ENCODE measurements at places on chromosomes 12 and 14.
A peak's percentile ranks its signal among the peaks of the same experiment; 100 is the strongest.

GRCh38 chr12:1350934-1351240, 243.5 kb downstream of the FBXL14 start:
- no peaks in the 10 kb centered on the region for H3K27me3 ChIP-seq
- no peak overlapping the region for H3K27ac ChIP-seq
- DNase-seq = no peak
- H3K4me1 ChIP-seq = no peaks in the 10 kb centered on the region
- no peak overlapping the region for H3K4me3 ChIP-seq

GRCh38 chr12:56338308-56339157, at the start of gene IL23A:
Gene IL23A (plus strand): TSS chr12:56338884. CDS start chr12:56339045, 161 bp downstream.
- no peak within 1 kb of the TSS for H3K4me3 ChIP-seq

DNA sequence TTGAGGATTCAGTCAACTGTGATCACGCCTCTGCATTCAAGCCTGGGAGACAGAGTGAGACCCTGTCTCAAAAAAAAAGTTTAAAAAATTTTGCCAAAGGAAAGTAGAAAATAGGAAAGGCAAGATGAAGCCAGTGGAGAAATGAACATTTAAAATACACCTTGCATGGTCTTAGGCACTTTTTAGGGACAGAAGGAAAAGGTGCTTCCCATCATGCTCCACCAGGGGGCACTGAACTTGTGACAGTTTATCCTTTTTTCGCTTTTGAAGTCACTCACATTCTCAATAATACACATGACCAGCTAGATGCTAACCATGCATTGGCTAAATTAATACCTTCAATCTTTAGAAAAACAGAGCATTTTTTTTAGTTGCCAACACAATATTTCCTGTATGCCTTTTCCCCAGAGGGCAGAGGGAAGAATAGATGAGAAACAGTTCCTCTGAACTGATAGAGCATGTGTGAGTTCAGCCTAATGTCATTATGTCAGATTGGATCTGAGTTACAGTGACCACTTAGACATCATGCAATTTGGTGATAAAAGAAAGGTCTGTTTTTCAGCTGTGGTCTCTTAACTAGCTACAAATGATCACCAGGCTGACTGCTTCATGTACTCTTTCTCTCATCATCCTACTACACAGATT, 221.8 kb upstream of the SSTR1 start:
- DNase-seq = peak; percentile 57
- no peaks in the 10 kb centered on the region for H3K36me3 ChIP-seq
- no peak overlapping the region for H3K4me3 ChIP-seq

DNA sequence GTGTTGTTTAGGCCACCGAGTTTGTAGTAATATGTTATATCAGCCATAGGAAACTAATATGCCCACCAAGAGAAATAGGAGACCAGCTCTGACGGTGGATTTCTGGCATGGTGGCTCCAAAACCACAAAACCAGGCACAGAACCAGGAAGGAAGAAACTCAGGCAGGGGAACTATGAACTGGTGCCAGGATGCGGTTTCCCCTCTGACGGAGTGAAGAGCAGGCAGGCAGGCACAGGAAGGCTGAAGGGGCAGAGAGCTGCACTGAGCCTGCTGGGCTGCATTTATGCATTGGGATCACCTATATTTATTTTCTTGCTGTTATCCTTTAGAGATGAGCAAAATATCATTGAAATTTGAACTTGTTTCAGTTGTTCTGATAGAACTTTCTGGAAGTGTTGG, 479.4 kb downstream of the VRK1 start:
- H3K4me3 ChIP-seq = no peak overlapping the region
- H3K27me3 ChIP-seq = no peaks in the 10 kb centered on the region
- no peak overlapping the region for H3K27ac ChIP-seq
- DNase-seq = no peak
- no peaks in the 10 kb centered on the region for H3K36me3 ChIP-seq
- no peaks in the 10 kb centered on the region for H3K4me1 ChIP-seq

DNA sequence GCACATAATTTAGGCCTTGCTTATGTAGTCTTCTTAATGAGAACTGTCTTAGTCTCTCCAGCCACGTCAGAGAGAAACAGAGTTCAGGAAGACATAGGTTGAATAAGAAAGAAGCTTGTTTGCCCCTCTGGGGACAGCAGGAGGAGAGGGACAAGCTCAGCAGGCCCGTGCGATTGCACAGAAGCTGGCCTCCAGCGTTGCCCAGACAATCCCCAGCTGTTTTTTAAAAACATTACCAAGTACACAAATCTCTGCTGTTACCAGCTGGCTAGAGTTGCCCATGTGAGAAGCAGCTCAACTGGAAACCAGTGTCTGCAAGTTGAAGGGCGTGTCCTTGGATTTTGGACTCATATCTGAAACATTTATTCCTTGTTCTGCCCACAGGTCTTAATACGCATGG, 232.6 kb downstream of the EFCAB11 start:
- no peak overlapping the region for H3K4me3 ChIP-seq
- H3K36me3 ChIP-seq = no peaks in the 10 kb centered on the region
- no peak for DNase-seq
- no peaks in the 10 kb centered on the region for H3K27me3 ChIP-seq

DNA sequence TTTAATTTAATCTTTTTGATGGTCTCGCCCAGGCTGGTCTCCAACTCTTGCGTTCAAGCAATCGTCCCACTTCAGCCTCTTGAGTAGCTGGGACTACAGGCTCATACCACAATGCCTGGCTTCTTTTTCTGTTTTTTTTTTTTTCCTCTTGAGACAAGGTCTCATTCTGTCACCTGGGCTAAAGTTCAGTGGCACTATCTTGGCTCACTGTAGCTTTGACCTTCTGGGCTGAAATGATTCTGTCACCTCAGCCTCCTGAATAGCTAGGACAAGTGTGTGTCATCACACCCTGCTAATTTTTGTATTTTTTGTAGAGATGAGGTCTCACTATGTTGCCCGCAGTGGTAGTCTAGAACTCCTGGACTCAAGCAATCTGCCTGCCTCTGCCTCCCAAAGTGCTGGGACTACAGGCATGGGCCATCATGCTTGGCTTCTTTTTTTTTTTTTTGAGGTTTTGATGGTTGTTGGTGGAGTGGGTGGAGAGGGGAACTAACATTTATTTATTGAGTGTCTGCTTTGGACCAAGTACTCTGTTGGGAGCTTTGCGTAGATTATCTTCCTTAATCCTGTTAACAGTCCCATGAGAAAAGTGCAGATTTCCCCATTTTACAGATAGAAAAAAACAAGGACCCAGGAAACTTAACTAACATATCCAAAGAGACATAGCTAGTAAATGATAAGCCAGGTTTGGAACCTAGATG, 102.0 kb downstream of the DIP2B start:
- no peaks in the 10 kb centered on the region for H3K27me3 ChIP-seq
- no peak for DNase-seq
- H3K4me1 ChIP-seq = no peaks in the 10 kb centered on the region

GRCh38 chr14:92635896-92636295, 112.5 kb downstream of the LGMN start:
- no peaks in the 10 kb centered on the region for H3K36me3 ChIP-seq
- no peak overlapping the region for H3K27ac ChIP-seq
- H3K4me3 ChIP-seq = no peak overlapping the region

DNA sequence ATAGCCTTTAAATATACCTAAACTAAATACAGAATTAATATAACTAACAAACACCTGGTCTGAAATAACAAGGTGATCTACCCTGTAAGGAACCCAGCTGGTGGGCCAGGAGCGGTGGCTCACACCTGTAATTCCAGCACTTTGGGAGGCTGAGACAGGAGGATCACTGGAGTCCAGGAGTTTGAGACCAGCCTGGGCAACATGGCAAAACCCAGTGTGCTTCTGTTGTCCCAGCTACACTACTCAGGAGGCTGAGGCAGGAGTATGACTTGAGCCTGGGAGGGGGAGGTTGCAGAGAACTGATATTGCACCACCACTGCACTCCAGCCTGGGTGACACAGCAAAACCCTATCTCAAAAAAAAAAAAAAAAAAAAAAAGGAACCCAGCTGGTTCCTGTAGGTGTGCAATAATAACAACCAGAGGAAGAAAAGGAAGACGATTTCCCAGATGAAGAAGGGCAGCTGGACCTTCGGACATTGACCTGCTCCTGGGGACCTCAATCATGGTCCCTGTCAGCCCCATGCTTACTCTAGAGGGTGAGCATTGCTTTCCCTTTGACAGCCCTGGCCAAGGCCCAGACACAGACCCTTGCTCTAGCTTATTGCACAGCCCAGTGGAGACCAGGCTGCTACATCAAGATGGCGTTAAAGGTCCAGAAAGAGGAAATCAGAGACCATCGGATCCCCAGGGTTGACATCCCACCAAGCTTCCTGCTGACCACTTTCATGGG, 5.4 kb downstream of the FOS start:
- peaks cover 4% of the 10 kb centered on the region for H3K4me1 ChIP-seq
- H3K36me3 ChIP-seq = peaks cover 6% of the 10 kb centered on the region
- H3K27ac ChIP-seq = no peak overlapping the region
- H3K27me3 ChIP-seq = no peaks in the 10 kb centered on the region

DNA sequence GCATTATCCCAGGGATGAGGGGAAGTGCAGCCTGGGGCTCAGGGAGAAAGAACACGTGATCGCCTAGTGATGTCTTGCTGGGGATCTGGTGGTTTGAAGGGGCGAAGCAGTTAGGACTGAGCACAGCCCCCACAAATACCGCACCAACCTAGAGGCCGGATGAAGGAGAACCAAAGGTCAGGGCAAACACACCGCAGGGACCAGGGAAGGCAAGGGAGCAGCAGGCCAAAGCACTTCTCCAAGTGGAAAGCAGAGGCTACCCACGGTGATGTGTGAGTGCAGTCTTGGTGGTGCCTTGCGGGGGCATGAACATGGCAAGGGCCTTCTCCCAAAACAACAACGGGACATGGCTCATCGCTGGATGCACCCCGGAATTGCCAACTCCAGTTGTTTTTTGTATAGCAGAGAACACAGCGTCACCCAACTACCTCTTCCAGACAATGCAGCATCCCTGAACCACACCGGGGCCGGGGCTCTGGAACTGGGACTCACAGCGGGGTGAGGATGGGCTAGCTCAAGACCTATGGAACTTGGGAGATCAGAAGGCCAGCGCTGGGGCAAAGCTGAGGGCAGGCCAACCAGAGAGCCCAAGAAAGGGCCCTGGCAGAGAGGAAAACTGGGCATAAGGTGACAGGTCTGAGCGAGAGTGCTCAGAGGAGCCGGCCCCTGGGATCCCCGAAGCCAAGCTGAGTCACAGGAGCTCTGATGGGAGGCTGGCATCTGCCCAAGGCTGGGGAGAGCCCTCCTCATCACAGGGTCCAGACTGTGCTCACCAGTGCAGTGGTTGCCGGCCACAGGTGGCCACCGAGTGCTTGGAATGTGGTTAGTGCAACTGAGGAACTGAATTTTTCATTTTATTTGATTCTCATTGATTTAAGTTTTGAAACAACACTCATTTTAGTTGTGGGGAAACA, 11.1 kb downstream of the GALNT16 start:
- peaks cover 3% of the 10 kb centered on the region for H3K4me1 ChIP-seq
- DNase-seq = no peak
- H3K27me3 ChIP-seq = no peaks in the 10 kb centered on the region

DNA sequence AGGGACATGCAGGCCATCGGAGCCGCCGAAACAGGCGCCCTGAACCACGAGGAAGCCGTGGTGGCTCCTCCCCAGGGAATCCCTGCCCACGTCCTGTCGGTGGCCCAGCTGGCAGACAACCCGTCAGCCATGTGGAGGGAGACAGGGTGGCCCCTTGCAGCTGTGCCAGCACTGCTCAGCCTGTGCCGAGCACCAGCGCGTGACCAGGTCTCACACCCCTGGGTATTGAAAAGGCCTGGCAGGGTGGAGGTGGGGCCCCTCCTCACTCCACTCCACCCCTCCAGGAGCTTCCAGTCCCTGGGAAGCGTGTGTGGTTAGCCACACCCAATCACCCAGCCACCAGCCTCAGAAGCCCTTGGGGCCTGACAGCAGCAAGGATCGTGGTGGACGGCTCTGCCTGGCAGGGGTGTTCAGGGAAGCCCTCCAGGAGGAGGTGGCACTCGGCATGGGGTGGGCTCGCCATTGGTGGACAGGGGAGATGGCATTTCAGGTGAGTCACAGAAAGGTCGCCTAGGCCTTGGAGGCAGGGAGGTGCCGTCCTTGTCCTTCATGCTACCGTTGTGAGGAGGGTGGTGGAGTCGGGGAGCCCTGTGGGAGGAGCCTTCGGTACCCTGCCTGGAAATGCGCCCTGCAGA, 12.3 kb upstream of the DLK1 start:
- no peaks in the 10 kb centered on the region for H3K27me3 ChIP-seq
- H3K27ac ChIP-seq = no peak overlapping the region
- peaks cover 3% of the 10 kb centered on the region for H3K4me1 ChIP-seq
- DNase-seq = no peak
- H3K4me3 ChIP-seq = no peak overlapping the region
